Upper lobe of right lung (tissue), 1 donor: ENCODE measurements at places on chromosomes 6 and 20. TPM values are rescaled to one million over a fixed set of nuclear protein-coding genes. Genes with fewer than 3 reads are reported as not detected.

The SEMG2 gene
- total RNA-seq = not detected

GRCh38 chr20:59010321-59010994 lies 3.4 kb upstream of the CTSZ start:
- H3K27me3 ChIP-seq = no peaks in the 10 kb centered on the region
- H3K4me1 ChIP-seq = peaks cover 28% of the 10 kb centered on the region
- no peaks in the 10 kb centered on the region for H3K36me3 ChIP-seq
- no peak for DNase-seq
- no peak overlapping the region for H3K4me3 ChIP-seq
- H3K27ac ChIP-seq = peak overlapping the region; percentile 53

DNA sequence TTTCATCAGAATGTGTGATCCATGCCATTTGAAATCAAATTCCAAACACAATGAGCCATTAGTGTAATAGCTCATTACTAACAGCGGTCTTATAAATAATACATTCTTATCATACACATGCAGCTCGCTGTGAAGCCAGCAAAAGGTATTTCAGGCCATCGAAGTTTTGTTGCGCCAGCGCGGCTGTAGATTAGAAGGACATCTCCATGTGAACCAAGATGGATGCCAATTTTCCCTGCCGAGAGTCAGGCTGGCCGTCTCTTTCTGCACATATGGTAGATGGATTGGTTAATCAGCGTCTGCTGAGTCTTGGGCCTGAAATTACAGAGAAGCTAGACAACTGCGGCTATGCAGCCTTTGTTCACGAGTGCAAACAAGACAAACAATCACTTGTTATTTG lies 44.1 kb downstream of the CFAP61 start:
- DNase-seq = no peak
- no peak overlapping the region for H3K4me3 ChIP-seq
- no peak overlapping the region for H3K27ac ChIP-seq
- no peaks in the 10 kb centered on the region for H3K27me3 ChIP-seq
- no peaks in the 10 kb centered on the region for H3K4me1 ChIP-seq

The NFS1 gene
- total RNA-seq = 19.5 TPM

DNA sequence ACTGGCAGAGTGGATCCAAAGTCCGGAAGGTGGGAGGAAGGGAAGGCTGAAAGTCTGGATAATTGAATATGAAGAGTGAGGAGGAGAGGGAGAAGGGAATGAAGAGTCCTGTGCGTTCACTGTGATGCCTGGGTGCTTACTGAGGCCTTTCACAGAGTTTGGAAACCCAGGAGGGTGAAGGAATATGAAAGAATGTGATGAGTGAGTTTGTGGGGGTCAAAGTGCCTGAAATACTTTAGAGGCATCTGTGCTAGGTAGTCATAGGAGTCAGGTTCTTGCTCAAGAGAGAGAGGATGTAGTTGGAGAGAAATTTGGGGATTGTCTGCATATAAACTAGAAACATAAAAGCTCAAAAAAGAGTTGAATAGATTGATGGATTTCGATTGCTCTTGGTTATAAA lies 20.7 kb downstream of the NKX2-4 start:
- no peak for DNase-seq
- no peak overlapping the region for H3K4me3 ChIP-seq
- H3K36me3 ChIP-seq = peaks cover 47% of the 10 kb centered on the region
- H3K27me3 ChIP-seq = no peaks in the 10 kb centered on the region

DNA sequence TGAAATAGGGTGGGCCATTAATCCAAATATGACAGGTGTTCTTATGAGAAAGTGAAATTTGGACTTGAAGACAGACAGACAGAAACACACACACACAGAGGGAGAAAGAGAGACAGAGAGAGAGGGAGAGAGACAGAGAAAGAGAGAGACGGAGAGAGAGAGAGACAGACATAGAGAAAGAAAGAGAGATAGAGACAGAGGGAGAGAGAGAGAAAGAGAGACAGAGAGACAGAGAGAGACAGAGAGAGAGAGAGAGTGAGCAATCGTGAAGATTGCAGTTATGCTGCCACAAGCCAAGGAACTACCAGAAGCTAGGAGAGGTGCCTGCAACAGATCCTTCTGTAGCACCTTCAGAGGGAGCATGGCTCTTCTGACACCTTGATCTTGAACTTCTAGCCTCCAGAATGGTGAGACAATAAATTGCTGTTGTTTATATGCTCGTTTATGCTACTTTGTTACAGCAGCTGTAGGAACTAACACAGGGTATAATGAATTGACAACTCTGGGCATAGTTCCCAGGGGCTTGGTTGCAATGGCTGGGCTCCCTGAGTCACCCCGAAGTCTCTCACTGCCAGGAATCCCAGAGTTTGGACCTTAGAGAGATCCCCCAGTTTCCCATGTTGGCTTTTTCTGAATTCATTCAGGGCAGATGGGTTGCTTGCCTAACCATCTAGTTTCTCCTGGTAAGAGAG lies 44.7 kb upstream of the ECI2 start:
- H3K4me1 ChIP-seq = no peaks in the 10 kb centered on the region
- no peak overlapping the region for H3K4me3 ChIP-seq
- H3K27me3 ChIP-seq = no peaks in the 10 kb centered on the region
- DNase-seq = no peak
- no peaks in the 10 kb centered on the region for H3K36me3 ChIP-seq

GRCh38 chr20:11891077-11891775 lies 26.5 kb upstream of the BTBD3 start:
- H3K4me3 ChIP-seq = peak overlapping the region; percentile 67
- H3K27ac ChIP-seq = peak overlapping the region; percentile 80
- no peaks in the 10 kb centered on the region for H3K27me3 ChIP-seq
- no peaks in the 10 kb centered on the region for H3K36me3 ChIP-seq
- peaks cover 17% of the 10 kb centered on the region for H3K4me1 ChIP-seq
- peak; percentile 83 for DNase-seq

- H3K36me3 ChIP-seq = no peaks in the 10 kb centered on the region
- H3K27me3 ChIP-seq = no peaks in the 10 kb centered on the region
- peaks cover 25% of the 10 kb centered on the region for H3K4me1 ChIP-seq
Measured at GRCh38 chr6:25279748-25280343, 672 bp downstream of the CARMIL1 start.

DNA sequence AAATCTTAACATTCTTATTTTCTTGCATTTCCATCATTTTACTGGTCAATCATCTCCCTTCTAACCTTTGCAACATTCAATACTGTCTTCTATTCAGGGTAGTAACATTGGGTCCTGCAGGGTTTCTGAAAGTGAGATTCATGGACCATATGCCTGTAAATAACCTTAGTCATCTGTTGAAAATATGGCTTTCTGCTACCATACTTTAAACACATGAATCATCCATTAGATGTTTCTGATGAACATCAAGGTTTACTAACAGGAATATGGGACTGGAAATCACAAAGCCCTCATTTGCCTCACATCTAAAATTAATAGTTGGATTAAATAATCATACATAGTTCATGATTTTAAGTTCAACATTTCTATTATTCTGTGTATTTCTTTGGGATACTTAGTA lies 475.9 kb upstream of the MARCKS start:
- no peaks in the 10 kb centered on the region for H3K36me3 ChIP-seq

The GPX6 gene
- not detected for total RNA-seq

GRCh38 chr6:37792457-37793033 lies 27.0 kb upstream of the ZFAND3 start:
- no peak overlapping the region for H3K4me3 ChIP-seq
- H3K27ac ChIP-seq = no peak overlapping the region
- H3K36me3 ChIP-seq = no peaks in the 10 kb centered on the region
- H3K4me1 ChIP-seq = peaks cover 8% of the 10 kb centered on the region
- DNase-seq = no peak

- DNase-seq = no peak
- H3K4me3 ChIP-seq = no peak overlapping the region
- H3K36me3 ChIP-seq = no peaks in the 10 kb centered on the region
- no peak overlapping the region for H3K27ac ChIP-seq
- H3K27me3 ChIP-seq = no peaks in the 10 kb centered on the region
Measured at GRCh38 chr6:84967389-84967788, 203.0 kb upstream of the TBX18 start.

The ALDH5A1 gene
- 15.5 TPM for total RNA-seq

DNA sequence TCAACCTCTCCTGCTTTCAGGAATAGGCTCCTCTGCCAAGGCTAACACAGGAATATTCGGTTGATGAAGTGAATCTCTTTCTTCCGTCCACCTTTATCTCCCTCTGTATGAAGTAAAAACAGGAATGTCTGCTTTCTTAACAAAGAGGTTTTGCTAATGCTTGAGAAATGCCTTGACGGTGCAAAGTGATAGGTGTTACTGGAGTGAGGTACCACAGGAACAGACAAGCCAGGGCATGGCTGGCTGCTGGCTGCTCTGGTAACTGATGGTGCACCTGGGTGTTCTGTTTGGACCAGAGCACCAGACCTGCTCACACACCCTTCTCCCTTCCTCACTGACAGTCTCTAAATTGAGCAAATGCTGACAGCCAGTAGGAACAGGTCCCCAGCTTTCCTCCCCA lies 174.0 kb upstream of the FBXL4 start:
- no peak for DNase-seq
- H3K4me1 ChIP-seq = no peaks in the 10 kb centered on the region
- H3K27ac ChIP-seq = no peak overlapping the region
- H3K4me3 ChIP-seq = no peak overlapping the region

The MAFB gene
- 37.3 TPM for total RNA-seq

GRCh38 chr6:28732052-28732451 lies 191.7 kb downstream of the TRIM27 start:
- no peak overlapping the region for H3K27ac ChIP-seq
- H3K4me3 ChIP-seq = no peak overlapping the region
- no peaks in the 10 kb centered on the region for H3K36me3 ChIP-seq
- no peak for DNase-seq

The CLIC5 gene
- total RNA-seq = 131 TPM

DNA sequence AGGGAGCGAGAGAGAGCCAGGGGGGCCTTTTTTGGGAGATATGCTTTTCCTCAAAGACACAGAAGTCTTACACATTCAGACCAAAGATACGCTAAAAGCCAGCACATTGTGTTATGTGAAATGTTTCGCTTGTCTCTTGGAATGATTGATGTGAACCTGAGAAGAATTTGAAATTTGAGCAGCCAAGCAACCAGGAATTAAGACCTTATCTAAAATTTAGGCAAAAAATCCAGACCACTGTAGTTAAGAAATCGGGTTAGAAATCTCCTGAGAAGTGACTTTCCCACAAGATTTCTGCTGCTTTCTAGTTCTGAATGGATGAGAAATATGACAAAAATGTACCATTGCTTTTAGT lies 223.2 kb upstream of the GMDS start:
- H3K27ac ChIP-seq = no peak overlapping the region
- no peaks in the 10 kb centered on the region for H3K4me1 ChIP-seq
- no peak for DNase-seq
- no peaks in the 10 kb centered on the region for H3K36me3 ChIP-seq
- H3K4me3 ChIP-seq = no peak overlapping the region

The SMLR1 gene
- not detected for total RNA-seq

DNA sequence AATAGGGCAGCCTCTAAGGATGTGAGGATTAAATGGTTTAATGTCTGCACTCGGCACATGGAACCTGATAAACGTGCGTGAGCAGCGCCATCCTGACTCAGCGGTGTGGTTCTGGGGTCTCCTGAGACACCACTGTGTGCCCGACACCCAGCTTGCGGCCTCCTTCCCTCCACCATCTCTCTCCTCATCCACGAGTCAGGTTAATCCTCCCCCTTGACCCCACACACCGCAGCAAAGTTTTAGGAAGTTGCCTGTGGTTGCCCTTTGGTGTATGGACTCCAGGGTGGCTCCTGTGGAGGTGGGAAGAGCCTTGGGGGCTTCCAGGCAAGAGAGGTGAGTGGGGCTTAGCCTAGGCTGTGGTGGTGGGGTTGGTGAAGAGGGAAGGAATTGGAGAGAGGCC lies 68.2 kb downstream of the PHACTR3 start:
- H3K4me1 ChIP-seq = no peaks in the 10 kb centered on the region
- no peaks in the 10 kb centered on the region for H3K36me3 ChIP-seq
- no peak overlapping the region for H3K4me3 ChIP-seq

DNA sequence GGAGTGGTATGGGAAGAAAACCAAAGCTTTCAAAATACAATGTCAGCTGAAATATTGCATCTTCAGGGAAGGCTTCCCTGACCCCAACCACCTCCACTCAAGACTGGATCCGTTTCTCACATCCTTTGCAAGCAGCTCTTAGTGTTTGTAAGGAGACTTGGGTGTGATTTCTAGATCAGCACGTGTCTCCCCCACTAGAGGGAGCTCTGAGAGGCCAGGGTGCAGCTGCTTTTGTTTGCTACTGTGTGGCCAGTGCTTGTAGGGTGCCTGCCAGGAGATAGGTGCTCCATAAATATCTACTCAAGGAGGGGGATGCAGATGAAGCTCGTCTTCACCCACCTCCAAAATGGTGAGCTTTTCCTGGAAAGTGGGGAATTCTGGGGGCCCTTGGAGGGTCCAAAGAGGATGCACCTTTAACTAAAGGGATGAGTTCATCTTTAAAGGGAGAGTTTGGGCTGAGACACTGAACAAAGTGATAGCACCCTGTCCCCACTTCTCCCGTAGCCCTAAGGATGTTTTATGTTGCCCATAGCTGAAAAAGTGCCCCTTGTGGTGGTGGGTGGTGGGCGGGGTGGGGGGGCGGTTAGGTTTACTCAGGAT lies 52.6 kb upstream of the MAFB start:
- no peaks in the 10 kb centered on the region for H3K27me3 ChIP-seq
- DNase-seq = no peak
- H3K27ac ChIP-seq = no peak overlapping the region
- H3K4me3 ChIP-seq = no peak overlapping the region
- H3K36me3 ChIP-seq = no peaks in the 10 kb centered on the region
- H3K4me1 ChIP-seq = no peaks in the 10 kb centered on the region

DNA sequence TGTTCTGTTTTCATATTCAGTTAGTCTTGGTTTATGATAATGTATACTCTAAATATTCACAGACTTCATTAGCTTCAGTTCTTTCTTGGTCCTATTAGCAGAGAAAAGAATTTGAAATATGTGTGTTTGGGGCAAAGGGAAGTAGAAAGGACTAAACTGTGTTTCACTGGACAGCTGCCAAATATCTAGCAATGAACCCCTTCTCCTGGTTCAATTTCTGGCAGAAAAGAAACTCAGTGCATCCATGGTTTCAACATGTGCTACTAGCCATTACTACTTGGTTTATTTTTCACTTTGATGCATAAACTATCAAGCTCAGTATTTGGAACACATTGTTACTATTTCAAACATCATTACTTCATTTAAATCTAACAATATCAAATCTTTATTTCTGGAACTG lies 43.6 kb downstream of the FBXL4 start:
- H3K36me3 ChIP-seq = peaks cover 46% of the 10 kb centered on the region
- H3K27ac ChIP-seq = no peak overlapping the region
- no peak overlapping the region for H3K4me3 ChIP-seq
- no peak for DNase-seq
- H3K4me1 ChIP-seq = no peaks in the 10 kb centered on the region

The EFCAB8 gene
- 0.72 TPM for total RNA-seq

The NR2E1 gene
- total RNA-seq = not detected
